ENCODE measurements at places on chromosomes 5 and 9.

DNA sequence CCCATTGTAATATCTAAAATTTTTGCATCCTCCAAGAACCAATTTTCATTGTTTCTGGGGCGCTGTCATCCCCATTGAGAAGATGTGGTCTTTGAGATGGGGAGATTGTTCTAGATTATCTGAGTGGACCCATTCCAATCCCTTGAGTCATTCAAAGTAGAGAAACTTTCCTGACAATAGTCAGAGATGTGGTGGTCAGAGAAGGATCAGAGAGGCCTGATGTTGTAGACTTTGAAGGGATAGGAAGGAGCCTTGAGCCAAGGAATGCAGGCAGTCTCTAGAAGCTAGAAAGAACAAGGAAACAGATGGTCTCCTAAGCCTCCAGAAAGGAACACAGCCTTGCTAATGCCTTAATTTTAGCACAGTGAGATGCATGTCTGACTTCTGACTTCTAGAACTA, 80.4 kb downstream of the TEK start:
- no peak for DNase-seq

GRCh38 chr9:14214065-14214684, 99.8 kb downstream of the NFIB start:
- no peak for DNase-seq

- no peak for DNase-seq
Observed at GRCh38 chr5:159097784-159098602, 1.7 kb downstream of the EBF1 start.

DNA sequence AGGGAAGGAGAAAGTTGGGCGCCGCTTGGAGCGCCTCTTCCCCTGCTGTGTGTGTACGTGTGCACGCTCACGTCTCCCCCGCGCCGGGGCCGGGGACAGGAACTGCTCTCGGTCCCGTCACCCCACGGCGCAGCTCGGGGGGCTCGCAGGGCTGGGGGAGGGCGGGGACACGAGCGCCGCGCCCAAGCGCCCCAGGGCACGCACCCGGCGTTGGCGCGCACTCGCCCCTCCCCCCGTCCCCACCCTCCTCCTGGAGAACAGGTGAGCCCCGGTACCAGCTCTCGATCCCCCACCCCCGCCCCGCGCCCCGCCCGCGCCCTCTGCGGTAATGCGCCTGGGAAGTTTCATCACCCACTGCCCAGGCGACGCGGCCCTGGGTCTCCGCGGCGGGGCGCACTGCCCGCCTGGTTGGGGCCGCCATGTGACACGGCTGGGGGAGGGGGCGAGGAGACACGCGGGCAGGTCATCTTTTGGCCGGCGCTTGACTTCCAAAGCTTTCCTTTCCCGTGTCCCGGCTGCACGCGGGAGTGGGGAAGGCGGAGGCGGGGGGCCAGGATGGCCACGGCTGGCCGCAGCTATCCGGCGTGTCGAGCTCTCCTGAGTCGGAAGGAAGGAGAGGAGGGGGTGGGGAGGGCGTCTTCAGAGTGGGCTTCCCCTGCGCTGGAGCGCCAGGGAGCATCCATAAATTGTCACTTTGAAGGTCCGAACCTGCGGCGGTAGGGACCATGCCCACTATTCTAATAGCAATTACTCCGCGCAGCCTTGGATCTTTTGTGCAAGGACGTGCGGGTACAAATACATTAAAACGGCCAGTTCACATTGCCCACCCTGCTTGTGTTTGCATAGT, 1.5 kb upstream of the STC2 start:
- peak; percentile 77 for DNase-seq

- no peak for DNase-seq
Observed at GRCh38 chr9:71725590-71726338, 42.5 kb downstream of the CEMIP2 start.

- DNase-seq, result no peak
Observed at GRCh38 chr5:93296338-93296737, 284.7 kb downstream of the NR2F1-AS1 start.

GRCh38 chr9:90515510-90515909, 127.1 kb downstream of the DIRAS2 start:
- DNase-seq, result no peak

DNA sequence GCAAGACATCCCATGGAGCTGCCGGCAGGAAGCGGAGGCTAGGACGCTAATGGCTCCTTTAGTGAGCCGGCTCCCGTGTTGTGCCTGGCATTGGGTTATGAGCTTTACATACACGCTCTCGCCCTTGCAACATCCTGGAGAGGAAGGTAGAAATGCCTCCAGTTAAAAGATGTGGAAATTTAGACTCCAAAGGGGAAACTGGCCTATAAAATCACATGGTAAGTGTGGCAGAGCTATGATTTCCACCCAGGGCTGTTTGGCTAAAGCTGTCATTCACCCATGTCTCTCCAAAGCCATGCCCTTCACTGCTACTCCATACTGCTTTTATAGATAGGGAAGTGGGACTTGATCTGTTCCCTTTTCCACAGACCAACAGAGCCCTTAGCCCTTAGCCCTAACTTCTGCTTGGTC, 5.2 kb downstream of the GM2A start:
- no peak for DNase-seq

GRCh38 chr5:138943599-138944173, 68.6 kb upstream of the LRRTM2 start:
- DNase-seq, result no peak

DNA sequence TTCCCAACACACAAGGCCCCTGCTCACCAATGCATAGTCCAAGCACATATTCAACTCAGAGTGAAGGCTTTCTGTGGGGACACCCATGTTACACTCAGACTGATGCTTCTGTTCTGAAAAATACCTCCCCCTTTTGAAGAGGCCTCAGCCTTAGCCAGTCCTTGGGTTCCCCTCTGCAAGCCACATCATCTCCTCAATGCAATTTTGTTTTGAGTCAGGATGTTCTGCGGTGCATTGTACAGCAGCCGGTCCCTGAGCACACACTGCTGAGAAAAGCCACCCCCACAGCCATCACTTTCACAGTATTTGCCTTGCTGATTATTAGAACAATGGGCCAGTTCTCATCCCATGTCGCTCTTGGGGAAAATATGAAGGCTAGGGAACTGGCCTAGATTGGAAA, 241.2 kb downstream of the FAM114A2 start:
- no peak for DNase-seq

GRCh38 chr9:132069046-132069898, 10.4 kb downstream of the MED27 start:
- no peak for DNase-seq

- DNase-seq, result no peak
Observed at GRCh38 chr5:79399046-79399445, 114.9 kb downstream of the HOMER1 start.

DNA sequence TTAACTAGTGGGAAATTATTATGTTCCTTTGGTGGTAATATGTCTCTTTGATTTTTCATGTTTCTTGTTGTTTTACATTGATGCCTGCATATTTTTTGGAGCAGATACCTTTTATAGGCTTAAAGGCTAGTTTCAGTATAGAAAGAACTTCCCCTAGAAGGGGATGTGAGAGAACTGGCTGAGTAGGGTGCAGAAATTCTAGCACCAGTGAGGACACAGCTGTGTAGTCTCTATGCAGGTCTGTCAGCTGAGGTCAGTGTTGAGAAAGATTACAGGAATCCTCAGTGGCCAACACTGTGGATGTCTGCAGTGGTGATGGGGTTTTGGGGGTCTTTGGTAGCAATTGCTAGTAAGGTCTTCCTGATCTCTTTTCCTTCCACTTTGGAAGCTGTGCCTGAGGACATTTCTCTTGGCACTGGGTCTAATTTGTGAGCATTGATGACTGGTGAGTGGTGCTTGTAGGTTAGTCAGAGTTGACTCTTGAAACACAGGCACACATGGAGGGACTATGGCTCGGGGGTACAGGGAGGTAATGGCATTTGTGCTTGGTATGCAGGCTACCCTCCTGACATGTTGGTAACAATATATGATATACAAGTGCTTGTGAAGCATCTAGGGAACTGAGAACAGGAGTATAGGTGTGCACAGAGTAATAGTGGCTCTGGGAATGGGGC, 221.4 kb downstream of the SPATA31D1 start:
- DNase-seq, result no peak

DNA sequence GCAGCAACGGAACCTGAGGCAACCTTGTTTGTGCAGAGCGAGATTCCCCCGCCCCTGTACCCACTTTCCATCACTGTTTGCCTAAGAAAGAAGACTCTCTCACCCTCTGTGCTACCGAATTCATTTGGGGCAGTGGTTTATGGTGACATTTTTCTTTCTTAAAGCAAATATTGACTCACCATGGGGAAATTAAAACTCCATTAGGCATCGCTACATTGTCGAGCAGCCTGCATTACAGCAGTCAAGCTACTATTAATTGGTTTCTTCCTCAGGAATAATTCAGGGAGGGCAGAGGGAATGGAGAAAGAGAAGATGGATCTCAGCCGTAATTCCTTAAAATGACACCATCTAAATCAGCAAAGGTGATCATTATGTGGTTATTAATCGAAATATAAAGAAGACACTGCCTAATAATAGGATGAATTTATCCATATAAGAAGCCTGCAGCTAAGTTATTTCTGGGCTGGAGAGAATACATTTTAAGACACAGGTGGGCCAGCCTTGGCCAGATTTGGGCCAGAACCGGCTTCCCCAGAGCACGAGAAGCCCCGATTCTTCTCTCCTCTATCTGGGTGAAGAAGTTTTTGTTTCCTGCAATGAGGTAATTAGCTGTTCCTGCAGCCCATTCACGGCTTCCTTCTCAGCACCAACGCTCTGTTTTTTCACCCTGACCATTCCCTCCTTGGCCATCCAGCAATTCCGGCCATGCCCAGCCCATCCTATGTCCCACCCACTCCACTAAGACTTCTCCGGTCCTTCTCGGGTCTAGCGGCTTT, 16.8 kb downstream of the CFAP77 start:
- no peak for DNase-seq

DNA sequence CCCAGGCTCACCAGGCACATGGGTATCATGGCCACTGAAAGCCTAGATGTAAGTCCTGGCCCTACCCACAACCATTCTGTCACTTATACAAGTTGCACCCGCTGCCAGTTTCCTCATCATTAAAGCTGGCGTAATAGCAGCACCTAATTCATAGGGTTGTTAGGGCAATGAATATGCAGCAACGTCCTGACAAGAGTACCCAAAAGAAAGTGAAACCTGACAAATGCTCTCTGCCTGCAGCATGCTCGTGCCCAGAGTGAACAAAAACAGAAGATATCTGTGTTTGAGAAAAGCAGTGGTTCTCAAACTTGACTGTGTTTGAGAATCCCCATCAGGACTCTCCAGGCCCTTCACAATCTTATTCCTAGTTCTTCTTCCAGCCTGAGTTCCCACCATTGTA, 632.4 kb downstream of the SEMA5A start:
- DNase-seq, result no peak

DNA sequence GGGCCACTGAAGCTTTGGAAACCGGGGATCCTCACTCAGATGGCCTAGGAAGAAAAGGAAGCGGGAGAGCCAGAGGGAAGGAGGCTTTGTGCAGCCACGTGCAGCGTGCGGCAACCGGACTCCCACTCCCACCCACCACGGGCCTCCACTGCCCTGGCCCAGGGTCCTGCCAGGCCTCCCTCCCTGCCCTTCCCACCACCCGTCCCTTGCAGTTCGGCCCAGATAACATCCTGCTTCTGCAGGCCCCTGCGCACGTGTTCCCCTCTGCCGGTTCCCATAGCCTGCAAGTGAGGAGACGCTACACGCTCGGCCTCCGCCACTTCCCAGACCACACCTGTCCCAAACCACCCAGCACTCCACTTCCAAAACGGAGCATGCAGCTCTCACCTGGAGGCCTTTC, 4.3 kb upstream of the LHX3 start:
- no peak for DNase-seq

DNA sequence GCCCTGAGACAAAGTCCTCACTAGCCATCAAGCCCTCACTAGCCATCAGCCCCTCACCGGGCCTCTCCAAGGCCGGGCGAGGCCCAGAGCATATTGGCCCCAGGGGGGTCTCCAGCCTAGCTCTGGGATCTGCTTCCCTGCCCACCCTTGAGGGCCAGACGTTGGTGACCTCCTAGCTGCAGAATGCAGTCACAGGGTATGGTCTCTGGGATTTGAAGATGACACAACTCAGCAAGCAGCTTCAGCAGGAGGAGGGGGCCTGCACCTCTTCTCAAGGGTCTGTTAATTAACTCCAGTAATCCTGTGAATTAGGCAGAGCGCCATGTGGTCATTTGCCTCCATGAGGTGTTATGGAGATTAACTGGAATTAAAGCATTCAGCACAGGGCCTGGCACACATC, 116.9 kb upstream of the SPOCK1 start:
- no peak for DNase-seq

- no peak for DNase-seq
Observed at GRCh38 chr5:123294544-123294943, 128.7 kb downstream of the CEP120 start.

GRCh38 chr5:179819296-179820126, 1.2 kb upstream of the SQSTM1 start:
- peak; percentile 62 for DNase-seq

GRCh38 chr5:142677198-142677597, 8.7 kb downstream of the FGF1 start:
- DNase-seq, result no peak

DNA sequence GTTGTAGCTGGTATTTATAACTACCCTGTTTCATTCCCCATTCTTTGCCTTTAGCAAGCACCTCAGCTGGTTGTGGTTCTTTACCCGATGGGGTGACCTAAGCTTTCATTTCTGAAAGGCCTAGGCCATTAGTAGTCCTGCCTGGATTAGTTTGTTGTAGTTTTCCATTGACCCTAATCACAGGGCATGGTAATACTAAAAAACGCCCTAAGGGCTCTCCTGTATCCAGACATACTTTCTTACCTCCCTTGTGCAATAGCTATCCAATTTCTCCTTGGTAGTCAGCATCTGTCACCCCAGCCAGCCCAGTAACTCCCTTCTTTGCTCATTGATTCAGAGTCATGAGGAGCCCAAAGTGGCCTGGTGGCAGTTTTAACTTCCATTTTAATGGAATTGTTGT, 24.0 kb downstream of the TMOD1 start:
- no peak for DNase-seq

DNA sequence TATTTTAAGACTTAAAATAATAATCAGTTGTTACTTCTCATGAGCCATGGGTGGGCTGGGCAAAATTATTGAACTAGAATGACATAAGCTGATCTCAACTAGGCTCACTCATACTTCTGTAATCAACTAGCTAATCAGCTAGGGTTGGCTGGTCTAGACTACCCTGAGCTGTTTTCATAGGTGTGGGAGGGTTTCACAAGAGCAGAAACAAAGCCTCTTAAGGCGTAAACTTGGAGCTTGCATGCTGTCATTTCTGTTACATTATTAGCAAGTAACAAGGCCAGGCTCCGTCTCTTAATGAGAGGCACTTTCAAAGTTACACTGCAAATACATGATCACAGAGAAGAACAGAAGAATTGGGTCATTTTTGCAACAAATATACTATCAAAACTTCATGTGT, 57.2 kb upstream of the GHR start:
- DNase-seq, result no peak

Data from activated CD4-positive, alpha-beta memory T cell treated with anti-CD3 and anti-CD28 coated beads for 36 hours (primary cell).